ENCODE measurements at places on chromosomes 1 and 21.

- no peak for DNase-seq
Observed at GRCh38 chr1:208026880-208027438, 116.0 kb upstream of the CD34 start.

GRCh38 chr1:16231331-16232315 lies 5.4 kb downstream of the CPLANE2 start:
- DNase-seq = no peak

DNA sequence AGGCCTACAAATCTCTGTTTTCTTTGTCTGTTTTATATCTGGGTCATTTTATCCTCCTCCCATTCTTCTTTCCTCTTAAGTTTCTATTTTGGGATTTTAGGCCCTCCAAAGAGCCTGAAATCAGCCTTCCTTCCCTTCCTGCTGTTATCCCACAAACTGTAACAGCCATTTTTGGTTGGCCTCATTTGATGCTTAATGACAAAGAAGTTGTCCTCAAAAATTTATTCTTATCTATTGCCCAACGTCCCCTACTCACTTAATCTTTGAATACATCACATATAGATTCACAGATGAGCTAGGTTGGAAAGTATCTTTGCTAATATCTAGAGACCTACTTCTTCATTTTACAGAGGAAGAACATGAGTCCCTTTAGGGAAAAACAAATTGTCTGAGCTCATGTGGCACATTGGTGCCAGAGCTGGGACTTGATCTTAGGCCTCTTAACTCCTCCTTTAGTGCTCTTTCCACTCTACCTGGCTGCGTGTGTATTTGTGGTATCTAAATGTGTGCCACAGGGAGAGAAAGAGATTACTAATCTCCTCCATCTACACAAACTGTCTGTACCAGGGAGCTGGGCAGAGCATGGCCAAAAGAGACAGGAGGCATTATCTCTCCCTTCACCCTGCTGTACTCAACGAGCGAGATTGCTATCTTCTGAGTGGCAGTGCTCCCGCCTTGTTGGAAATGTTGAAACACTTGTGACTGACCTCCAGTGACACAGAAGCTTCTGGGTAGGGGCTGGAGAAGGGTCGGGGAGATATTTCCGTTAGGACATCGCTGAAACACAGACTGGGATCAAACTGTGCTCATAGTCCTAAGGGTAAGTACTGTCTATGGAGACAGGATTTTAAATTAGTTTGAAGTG lies 30.1 kb downstream of the RHEX start:
- no peak for DNase-seq

GRCh38 chr1:245111073-245111472 lies 43.7 kb upstream of the KIF26B start:
- no peak for DNase-seq

DNA sequence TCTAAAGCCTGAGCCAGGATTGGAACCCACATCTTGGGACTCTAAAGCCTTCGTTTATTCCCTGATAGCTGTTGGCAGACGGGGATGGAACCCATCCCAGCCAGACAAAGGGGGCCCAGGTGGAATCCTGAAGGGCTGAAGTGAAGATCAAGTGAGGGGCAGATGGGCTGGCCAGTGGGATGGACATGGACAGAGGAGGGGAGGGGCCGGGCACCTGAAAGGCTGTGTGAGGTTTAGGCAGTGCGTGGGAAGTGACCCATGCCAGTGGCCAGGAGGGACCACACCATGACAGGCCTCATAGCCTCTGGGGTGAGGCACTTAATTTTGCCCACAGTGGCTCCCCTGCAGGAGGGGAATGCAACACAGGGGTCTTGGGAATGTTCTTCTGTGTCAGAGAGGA lies 44.6 kb upstream of the DMRTB1 start:
- no peak for DNase-seq

DNA sequence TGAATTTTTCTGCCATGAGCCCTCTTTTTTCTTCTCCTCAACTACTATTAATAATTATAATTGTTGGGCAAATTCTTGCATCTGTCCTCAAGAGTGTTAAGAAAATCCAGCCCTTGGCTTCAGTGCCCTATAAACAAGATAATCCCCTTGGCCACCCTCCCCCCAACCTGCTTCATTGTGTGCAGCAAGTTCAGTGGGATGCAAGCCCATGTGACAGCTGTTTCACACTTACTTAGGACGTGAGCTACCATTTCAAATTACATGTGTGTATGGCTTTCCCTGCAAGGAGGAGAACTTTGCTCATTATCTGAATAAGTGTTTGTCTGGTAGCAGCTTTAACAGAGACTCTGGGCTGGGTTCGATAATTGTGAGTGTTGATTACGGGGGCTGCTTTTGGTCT lies 276.2 kb downstream of the CACNA1E start:
- DNase-seq = no peak

DNA sequence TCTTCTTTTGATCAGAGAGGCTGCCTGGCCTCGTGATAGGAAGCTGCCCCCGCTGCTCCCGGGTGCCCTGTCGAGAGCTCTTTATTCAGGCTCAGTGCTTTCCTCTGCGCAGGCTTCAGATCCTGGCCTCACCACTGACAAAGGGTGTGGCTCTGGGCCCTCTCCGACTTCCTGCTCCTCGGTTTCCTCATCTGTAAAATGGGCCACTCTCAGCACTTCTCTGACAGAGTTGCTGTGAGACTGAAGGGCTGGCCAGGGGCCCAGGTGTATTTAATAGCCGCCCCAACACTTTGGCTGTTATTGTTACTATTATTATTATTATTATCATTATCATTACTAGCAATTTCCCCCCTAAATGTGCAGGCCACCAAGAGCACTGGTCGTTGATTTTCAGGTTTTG lies 61.0 kb upstream of the EFHD2 start:
- no peak for DNase-seq

Measured in brain pericyte (primary cell).